CD4-positive, alpha-beta T cell treated with Interleukin-1 beta for 1 hour (primary cell): ENCODE measurements at places on chromosomes 7 and 10.

GRCh38 chr10:35611750-35612149 lies 6.6 kb downstream of the GJD4 start:
- no peak for DNase-seq

GRCh38 chr7:17408245-17408903 lies 109.9 kb downstream of the AHR start:
- peak; percentile 65 for DNase-seq

DNA sequence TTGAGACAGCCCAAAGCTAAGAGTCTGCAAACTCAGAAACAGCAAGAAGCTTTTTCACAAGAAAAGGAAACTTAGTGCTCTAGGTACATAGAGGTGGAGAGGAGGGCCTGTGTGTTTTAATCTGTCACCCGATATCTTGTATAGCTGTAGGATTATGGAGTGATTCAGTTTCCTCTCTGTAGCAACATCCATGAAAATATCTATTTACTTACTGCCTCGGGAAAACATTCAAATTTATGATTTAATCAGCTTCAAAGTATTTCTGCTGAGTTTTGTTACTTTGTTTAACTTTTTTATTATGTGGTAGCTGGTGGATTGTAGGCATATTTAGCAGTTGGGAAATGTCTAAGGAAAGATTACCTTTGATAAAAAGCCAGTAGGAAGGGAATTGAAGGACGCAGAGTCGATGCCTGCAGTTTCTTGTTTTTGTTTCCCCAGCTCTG lies 292.0 kb downstream of the CCDC3 start:
- DNase-seq = no peak

DNA sequence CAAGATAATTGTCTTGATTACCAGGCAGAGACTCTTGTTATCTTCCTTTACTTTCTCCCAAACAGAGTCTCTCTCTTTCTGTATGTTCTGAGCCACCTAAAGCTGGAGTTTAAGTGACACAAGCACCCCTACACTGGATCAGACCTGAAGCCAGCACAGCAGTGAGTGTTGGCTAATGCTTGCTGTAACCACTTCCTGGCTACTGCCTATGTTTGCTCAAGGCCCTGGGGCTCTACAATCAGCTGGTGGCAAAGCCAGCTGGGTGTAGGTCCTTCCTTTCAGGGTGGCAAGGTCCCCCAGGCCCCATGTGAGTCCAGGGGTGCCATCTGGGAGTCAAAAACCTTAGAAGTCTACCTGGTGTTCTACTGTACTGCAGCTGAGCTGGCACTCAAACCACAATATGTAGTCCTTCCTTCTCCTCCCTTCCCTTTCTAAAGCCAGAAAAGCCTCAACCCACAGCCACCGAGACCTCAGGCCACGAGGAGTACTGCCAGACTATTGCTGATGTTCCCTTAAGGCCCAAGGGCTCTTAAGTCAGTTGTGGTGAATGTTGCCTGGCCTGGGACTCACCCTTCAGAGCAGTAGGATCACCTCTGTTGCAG lies 416.3 kb downstream of the ADRA2A start:
- no peak for DNase-seq

- DNase-seq = no peak
These were observed 79.9 kb upstream of the AGR3 start for GRCh38 chr7:16961641-16962040.

DNA sequence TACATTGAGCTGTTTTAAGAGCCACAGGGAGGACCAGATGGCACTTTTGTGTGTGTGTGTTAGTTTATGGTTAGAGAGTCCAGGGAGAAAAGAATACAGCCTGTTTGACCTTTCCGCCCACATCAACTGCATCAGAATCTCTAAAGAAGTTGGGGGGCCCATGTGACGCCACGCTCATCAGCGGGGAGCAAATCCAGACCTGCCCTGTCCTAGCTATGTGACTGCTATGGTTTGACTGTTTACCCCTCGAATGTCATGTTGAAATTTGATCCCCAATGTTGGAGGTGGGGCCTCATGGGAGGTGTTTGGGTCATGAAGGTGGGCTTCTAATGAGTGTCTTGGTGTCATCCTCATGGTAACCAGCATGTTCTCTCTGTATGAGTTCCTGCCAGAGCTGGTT lies 128.0 kb downstream of the ADRA2A start:
- DNase-seq = no peak

GRCh38 chr7:123573896-123574467 lies 16.4 kb upstream of the NDUFA5 start:
- DNase-seq = no peak

- no peak for DNase-seq
These were observed at the start of gene FOXP2 for GRCh38 chr7:114414156-114415063. FOXP2 (plus strand) TSS chr7:114414815; CDS start chr7:114426512, 11,697 bp downstream.

- DNase-seq = no peak
These were observed 3.2 kb downstream of the IL6 start for GRCh38 chr7:22730066-22730710.

DNA sequence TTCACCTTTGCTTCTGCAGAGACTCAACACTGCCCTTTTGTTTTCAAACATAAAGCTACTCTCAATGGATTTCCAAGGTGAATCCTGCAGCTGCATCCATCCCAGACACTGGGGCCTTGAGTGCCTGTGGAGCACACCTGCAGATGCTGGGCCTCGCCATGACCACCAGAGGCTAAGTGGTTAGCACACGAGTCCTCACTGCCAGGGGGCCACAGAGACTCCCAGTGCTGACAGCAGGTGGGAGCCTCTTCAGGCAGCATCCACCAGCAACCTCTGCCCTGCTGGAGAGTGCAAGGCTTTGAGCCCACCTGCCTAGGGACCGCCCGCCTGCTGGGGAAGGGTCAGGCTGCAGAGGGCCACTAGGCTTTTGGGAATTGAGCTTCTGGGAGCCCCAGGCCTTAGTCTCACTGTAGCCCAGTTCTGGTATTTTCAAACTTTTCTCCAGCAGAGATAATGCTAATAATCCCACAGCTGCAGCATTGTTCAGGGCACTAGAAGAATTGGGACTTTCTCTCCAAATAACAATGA lies 9.4 kb upstream of the HPS1 start:
- DNase-seq = no peak

DNA sequence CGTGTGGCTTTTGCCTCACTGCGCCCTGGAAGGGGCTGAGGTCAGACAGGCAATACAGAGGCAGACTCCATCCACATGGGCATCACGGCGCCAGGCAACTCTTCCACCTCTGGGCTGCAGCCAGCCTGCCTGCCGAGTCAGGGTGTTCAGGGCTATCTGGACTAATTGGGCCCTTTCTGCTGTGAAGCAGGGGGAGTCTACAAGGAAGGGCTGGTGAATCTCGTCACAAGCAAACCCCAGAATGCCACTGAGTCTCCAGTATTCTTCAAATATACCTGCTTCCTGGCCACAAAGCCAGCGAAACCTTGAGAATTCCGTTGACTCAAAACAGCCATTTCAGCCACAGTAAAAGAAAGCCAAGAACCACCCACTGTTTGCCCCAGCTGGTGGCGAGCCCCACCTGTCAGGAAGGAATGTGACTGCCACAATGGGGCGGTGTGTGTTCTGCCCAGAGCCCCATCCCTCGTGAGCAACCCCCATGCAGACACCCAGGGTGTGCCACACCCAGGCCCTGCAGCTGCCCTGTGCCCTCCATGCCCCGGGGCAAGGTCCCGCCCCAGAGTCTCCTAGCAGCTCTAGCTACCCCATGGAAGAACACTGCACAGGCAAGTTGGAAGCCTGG lies 117.3 kb downstream of the FAM53B start:
- peak; percentile 62 for DNase-seq
